ENCODE measurements at places on chromosomes 11 and 22.

GRCh38 chr11:83725728-83726127, 439.6 kb upstream of the CCDC90B start:
- no peak for DNase-seq

- DNase-seq = no peak
These were observed 2.3 kb downstream of the CHKA start for GRCh38 chr11:68118706-68119448.

DNA sequence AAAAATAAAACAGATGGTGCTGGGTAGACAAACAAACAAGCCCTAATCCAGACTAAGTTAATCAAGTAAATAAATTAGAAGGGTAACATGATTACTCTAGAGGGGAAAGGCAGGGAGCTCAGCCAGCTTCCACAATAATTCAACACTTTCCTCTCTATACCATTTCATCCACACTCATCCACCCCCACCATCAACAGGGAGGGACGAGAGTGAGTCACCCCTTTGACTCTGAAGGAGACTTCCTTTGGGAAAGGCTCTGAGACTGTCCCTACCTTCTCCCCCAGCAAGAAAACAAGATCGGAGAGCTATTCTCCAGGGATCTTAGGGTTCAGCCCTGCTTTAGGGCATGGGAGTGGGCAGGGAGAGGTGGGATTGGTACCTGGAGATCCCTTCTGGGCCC, 33.1 kb downstream of the TRIM66 start:
- no peak for DNase-seq

- DNase-seq = no peak
These were observed 23.0 kb downstream of the LIMK2 start for GRCh38 chr22:31235081-31235480.

DNA sequence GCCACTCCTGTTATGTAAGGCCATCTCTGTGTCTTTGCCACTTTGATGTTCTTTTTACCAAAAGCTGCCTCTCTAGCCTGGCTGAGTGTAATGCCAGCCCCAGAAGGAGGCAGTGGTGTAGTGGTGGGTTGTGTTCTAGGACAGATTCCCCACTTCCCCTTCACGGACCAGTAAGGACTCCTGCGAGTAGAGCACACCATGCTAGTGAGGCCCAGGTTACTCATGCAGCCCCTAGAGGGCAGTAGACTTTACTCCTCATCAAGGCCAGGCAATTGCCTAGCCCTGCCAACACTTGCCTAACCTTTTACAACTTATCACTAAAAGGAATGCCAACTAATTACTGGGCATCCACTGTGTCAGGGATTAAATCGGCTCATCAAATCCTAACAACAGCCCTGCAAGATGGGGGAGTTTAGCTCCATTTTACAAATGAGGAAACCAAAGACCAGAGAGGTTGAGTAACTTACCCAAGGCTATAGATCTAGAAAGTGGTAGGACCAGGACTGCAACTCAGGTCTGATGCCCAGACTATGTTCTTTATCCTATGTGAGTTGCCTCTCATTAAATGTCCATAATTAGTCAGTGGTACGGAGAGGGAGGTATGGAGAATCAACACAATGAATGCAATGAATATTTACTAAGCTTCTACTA, 75.3 kb downstream of the APIP start:
- peak; percentile 48 for DNase-seq

Measured in SW480 (cell line).